ENCODE measurements at places on chromosomes 4 and X. TPM values are rescaled to one million over a fixed set of nuclear protein-coding genes. Genes with fewer than 3 reads are reported as not detected.

- H3K4me3 ChIP-seq, result no peak overlapping the region
- no peaks in the 10 kb centered on the region for H3K27me3 ChIP-seq
- H3K4me1 ChIP-seq, result no peaks in the 10 kb centered on the region
- DNase-seq, result no peak
- H3K27ac ChIP-seq, result no peak overlapping the region
- H3K36me3 ChIP-seq, result no peaks in the 10 kb centered on the region
These were observed 469.0 kb upstream of the ATOH1 start for GRCh38 chr4:93359586-93359985.

- H3K27ac ChIP-seq, result no peak overlapping the region
- no peak overlapping the region for H3K4me3 ChIP-seq
- no peaks in the 10 kb centered on the region for H3K36me3 ChIP-seq
- H3K4me1 ChIP-seq, result no peaks in the 10 kb centered on the region
- no peaks in the 10 kb centered on the region for H3K27me3 ChIP-seq
- DNase-seq, result no peak
These were observed 197.6 kb downstream of the BCOR start for GRCh38 chrX:39899856-39900776.

- no peaks in the 10 kb centered on the region for H3K4me1 ChIP-seq
- no peak overlapping the region for H3K27ac ChIP-seq
- H3K36me3 ChIP-seq, result no peaks in the 10 kb centered on the region
- H3K27me3 ChIP-seq, result no peaks in the 10 kb centered on the region
- no peak for DNase-seq
These were observed 1037.1 kb upstream of the INTU start for GRCh38 chr4:126595643-126596042.

- no peaks in the 10 kb centered on the region for H3K4me1 ChIP-seq
- H3K27me3 ChIP-seq, result no peaks in the 10 kb centered on the region
- H3K27ac ChIP-seq, result no peak overlapping the region
- H3K4me3 ChIP-seq, result no peak overlapping the region
- H3K36me3 ChIP-seq, result no peaks in the 10 kb centered on the region
These were observed 143.7 kb downstream of the NEXMIF start for GRCh38 chrX:74781507-74782034.

Gene ZFYVE28
- 8.5 TPM for polyA plus RNA-seq

GRCh38 chr4:67723949-67724348 is 23.0 kb upstream of the UBA6 start:
- no peak for DNase-seq
- no peak overlapping the region for H3K4me3 ChIP-seq
- peaks cover 15% of the 10 kb centered on the region for H3K36me3 ChIP-seq
- H3K27ac ChIP-seq, result no peak overlapping the region
- no peaks in the 10 kb centered on the region for H3K4me1 ChIP-seq
- no peaks in the 10 kb centered on the region for H3K27me3 ChIP-seq

Gene GABRG1
- not detected for polyA plus RNA-seq

GRCh38 chrX:48791063-48791820 is 4.9 kb downstream of the GATA1 start:
- peaks cover 4% of the 10 kb centered on the region for H3K4me1 ChIP-seq
- no peaks in the 10 kb centered on the region for H3K27me3 ChIP-seq
- no peak overlapping the region for H3K27ac ChIP-seq
- no peak for DNase-seq
- H3K36me3 ChIP-seq, result no peaks in the 10 kb centered on the region

GRCh38 chrX:134821370-134821769 is 163.1 kb upstream of the PLAC1 start:
- no peaks in the 10 kb centered on the region for H3K27me3 ChIP-seq
- H3K4me3 ChIP-seq, result no peak overlapping the region
- peaks cover 4% of the 10 kb centered on the region for H3K36me3 ChIP-seq
- H3K27ac ChIP-seq, result no peak overlapping the region

- no peak overlapping the region for H3K27ac ChIP-seq
- DNase-seq, result no peak
- no peaks in the 10 kb centered on the region for H3K36me3 ChIP-seq
- H3K4me3 ChIP-seq, result no peak overlapping the region
- H3K27me3 ChIP-seq, result no peaks in the 10 kb centered on the region
These were observed 644.7 kb upstream of the BOD1L1 start for GRCh38 chr4:14272206-14272605.

DNA sequence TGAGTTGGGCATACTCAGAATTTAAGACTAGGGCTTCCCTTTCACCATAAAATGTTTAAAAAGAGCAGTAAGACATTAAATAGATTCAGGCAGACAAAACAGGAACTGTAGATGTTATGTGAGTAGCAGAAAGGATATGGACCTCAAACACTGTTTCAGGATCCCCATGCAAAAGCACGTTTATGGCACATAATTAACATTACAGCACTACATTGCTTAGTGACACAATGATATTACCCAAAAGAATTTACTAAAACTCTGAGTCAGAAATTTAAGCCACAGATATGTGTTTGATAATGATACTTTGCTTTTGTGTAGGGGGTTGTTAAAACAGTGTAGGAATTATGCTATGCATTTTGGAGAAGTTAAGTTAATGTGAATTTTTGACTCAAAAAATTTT is 266.3 kb downstream of the PDGFC start:
- DNase-seq, result no peak
- H3K27me3 ChIP-seq, result no peaks in the 10 kb centered on the region
- no peak overlapping the region for H3K4me3 ChIP-seq
- H3K27ac ChIP-seq, result no peak overlapping the region

- no peak for DNase-seq
- H3K4me1 ChIP-seq, result no peaks in the 10 kb centered on the region
- H3K4me3 ChIP-seq, result no peak overlapping the region
- H3K27me3 ChIP-seq, result no peaks in the 10 kb centered on the region
- no peak overlapping the region for H3K27ac ChIP-seq
- H3K36me3 ChIP-seq, result no peaks in the 10 kb centered on the region
These were observed 40.8 kb downstream of the SMIM14 start for GRCh38 chr4:39597695-39598381.

- no peak overlapping the region for H3K27ac ChIP-seq
- H3K27me3 ChIP-seq, result peaks cover 10% of the 10 kb centered on the region
- DNase-seq, result peak; percentile 18
- H3K4me1 ChIP-seq, result peaks cover 18% of the 10 kb centered on the region
- no peaks in the 10 kb centered on the region for H3K36me3 ChIP-seq
- no peak overlapping the region for H3K4me3 ChIP-seq
These were observed 1.5 kb upstream of the PAQR3 start for GRCh38 chr4:78940752-78941151.

Gene SLC9B1
- polyA plus RNA-seq, result 2.6 TPM

- H3K36me3 ChIP-seq, result no peaks in the 10 kb centered on the region
- no peak for DNase-seq
- H3K27ac ChIP-seq, result no peak overlapping the region
- H3K4me1 ChIP-seq, result no peaks in the 10 kb centered on the region
- H3K27me3 ChIP-seq, result no peaks in the 10 kb centered on the region
- no peak overlapping the region for H3K4me3 ChIP-seq
These were observed 150.4 kb downstream of the CENPC start for GRCh38 chr4:67394879-67395278.

DNA sequence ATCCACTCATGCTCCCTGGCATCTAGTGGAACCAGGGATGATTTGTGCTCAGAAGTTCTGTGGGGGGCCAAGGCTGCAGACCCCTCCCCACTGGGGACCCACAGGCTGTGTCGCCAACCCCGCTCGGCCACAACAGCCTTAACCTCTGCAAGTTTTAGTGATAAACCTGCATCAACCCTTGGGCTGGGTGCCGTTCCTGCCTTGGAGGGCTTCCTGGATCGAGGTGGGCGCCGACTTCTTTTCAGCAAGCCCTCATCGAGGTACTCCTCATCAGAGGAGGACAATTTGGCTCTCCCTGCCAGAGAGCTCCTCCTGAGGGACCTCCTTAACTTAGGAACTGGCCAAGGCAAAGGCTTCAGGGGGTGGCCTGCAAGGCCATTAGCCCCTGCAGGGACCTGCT is 1.9 kb downstream of the SOWAHB start:
- H3K36me3 ChIP-seq, result no peaks in the 10 kb centered on the region
- H3K27me3 ChIP-seq, result peaks cover 56% of the 10 kb centered on the region
- H3K4me3 ChIP-seq, result no peak overlapping the region
- no peak for DNase-seq

Gene MAGEB2
- polyA plus RNA-seq, result not detected

Gene MGARP
- polyA plus RNA-seq, result 0.37 TPM

GRCh38 chrX:63751481-63751880 is 33.5 kb downstream of the ARHGEF9 start:
- peaks cover 19% of the 10 kb centered on the region for H3K4me1 ChIP-seq
- H3K27me3 ChIP-seq, result no peaks in the 10 kb centered on the region
- no peak overlapping the region for H3K4me3 ChIP-seq
- no peak for DNase-seq
- no peak overlapping the region for H3K27ac ChIP-seq
- H3K36me3 ChIP-seq, result no peaks in the 10 kb centered on the region

GRCh38 chr4:183959319-183960045 is 54.4 kb downstream of the STOX2 start:
- no peaks in the 10 kb centered on the region for H3K36me3 ChIP-seq
- H3K4me3 ChIP-seq, result no peak overlapping the region
- DNase-seq, result no peak
- no peaks in the 10 kb centered on the region for H3K4me1 ChIP-seq

GRCh38 chrX:12021698-12022097 is 116.6 kb upstream of the FRMPD4 start:
- H3K36me3 ChIP-seq, result no peaks in the 10 kb centered on the region
- H3K27ac ChIP-seq, result no peak overlapping the region
- no peak for DNase-seq
- no peak overlapping the region for H3K4me3 ChIP-seq

DNA sequence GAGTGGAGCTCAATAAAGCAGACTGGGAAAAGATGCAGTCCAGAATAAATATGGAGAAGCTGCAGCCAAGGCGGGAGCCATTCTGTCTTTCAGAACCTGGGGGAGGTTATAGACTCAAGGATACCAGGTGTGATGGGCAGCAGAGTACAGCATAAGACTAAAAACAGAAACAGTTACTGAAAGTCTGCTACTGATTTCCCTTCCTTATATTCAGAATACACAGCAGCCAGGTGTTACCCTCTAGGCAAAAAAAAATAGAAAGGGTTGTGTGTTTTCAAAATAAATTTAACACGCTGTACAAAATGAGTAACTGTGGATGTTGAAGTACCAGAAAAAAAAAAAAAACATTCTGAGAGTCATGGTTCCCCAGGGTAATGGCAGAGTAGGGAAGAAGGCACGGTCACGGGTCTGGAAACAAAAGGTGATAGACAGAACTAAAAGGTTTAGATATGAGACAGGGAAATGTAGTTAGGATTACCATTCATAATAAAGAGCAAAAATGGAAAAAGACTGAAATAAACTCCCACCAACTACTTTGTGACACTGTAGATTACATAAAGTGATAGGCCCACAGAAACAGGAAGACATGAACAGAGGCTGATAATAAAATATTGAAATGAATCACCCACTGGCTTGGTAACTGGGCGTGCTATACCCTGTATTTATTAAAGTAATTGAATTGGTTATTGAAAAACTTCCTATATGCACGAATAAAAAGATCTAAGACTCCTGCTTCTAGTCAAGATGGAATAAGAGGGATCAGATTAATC is 10.8 kb upstream of the HHIP start:
- no peak for DNase-seq
- H3K36me3 ChIP-seq, result no peaks in the 10 kb centered on the region
- no peaks in the 10 kb centered on the region for H3K27me3 ChIP-seq
- H3K4me1 ChIP-seq, result no peaks in the 10 kb centered on the region
- no peak overlapping the region for H3K27ac ChIP-seq

Gene STS
- 1.2 TPM for polyA plus RNA-seq

DNA sequence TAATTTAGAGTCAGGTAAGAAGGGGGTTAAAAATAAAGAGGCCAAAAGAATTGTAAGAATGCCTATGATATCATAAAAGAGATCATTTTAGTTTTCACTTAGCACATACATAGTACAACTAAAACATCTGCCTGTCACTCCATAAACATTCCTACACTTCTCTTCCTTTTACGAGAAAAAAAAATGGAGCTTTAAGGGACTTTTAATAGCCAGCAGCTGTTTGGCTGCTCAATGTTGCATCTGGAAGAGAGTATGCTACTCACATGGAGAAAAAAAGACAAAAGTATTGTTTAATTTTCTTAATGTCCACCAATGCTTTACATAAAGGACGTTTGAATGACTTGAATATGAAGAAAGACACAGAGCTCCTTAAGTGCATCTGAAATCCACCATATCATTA is 48.7 kb upstream of the TNIP3 start:
- H3K27me3 ChIP-seq, result no peaks in the 10 kb centered on the region
- no peaks in the 10 kb centered on the region for H3K36me3 ChIP-seq
- H3K27ac ChIP-seq, result no peak overlapping the region
- DNase-seq, result no peak
- no peak overlapping the region for H3K4me3 ChIP-seq

Gene NXF2
- polyA plus RNA-seq, result not detected

DNA sequence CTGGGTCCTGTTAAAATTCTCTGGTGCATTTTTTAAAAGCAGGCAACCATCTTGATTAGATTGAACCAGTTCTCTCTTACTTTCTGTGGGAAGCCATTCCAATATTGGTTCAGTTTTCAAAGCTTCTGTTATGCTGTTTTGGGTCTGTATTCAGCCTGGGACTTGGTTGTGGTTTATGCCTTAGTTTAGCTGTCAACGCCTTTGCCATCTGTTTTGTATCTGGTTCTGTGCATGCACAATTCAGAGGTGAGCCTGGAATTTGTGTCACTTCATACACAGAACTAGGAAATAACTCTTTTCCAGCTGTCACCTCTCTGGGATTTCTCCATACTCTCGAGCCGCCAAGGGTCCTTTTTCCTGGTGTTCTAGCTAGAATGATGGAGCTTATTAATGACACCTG is 46.2 kb downstream of the STAP1 start:
- H3K4me3 ChIP-seq, result no peak overlapping the region
- DNase-seq, result no peak
- no peak overlapping the region for H3K27ac ChIP-seq
- no peaks in the 10 kb centered on the region for H3K27me3 ChIP-seq
- no peaks in the 10 kb centered on the region for H3K4me1 ChIP-seq

Gene KLB
- not detected for polyA plus RNA-seq

DNA sequence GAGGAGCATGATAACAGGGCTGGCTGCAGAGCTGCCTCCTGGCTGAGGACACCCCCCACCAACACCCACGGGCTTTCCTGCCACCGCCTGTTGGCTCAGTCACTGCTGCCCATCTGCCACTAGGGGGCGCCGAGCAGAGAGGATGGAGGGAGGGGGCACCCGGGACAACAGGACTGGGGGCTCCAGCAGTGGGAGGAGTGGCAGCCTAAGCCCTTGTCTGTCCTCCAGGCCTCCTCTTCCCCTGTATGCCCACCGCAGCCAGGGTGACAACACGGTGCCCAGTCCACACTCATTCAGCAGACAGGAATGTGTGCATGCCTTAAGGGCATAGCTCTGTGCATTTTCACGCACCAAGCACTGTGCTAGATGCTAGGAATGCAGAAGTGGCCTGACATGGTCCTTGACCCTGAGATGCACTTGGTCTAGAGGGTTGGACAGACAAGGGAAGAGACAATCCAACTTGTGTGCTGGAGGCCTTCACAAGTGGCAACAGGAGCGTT is 149.9 kb downstream of the AMMECR1 start:
- DNase-seq, result peak; percentile 41
- peaks cover 5% of the 10 kb centered on the region for H3K36me3 ChIP-seq
- H3K4me1 ChIP-seq, result no peaks in the 10 kb centered on the region
- no peak overlapping the region for H3K27ac ChIP-seq
- H3K27me3 ChIP-seq, result no peaks in the 10 kb centered on the region
